ENCODE measurements at places on chromosomes 4 and X.

DNA sequence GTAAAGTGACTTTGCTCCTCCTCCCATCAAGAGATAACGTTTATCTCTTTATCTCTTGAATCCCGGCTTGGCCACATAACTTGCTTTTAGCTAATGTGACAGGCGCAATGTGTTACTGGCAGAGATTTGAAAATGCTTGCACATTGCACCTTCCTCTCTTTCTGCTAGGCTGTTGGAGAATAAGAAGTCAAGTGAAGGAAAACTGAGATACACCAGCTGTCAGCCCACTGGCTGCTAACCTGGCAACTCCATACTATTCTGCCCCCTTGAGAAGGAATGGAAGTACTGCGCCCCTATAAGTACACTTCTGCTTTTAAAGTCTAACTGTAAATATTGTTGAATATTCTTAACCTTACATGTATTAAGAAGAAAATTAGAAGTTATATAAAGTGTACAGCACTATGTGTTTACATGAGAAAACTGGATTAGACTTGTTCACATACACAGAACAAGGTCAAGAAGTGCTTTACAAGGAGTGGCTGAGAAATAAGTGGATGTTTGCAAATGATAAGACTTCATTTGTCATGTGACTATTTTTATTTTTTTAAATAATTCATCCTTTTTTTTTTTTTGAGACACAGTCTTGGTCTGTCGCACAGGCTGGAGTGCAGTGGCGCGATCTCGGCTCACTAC, 424.5 kb upstream of the CTSO start:
- no peak for DNase-seq

DNA sequence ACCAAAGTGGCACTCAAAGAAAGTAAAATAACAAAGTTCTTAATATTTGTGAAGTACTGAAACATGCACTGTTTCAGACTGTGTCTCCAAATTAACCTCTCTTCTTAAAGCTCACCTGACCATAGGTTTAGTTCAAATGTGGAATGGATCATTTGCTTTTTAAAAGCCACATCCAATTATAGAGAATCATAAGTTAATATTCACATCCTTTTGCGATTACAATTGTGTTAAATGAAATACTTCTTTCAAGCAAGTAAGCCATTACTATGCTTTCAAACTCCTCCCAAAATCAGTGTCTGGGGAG, 95.3 kb upstream of the PTPN13 start:
- DNase-seq = no peak

DNA sequence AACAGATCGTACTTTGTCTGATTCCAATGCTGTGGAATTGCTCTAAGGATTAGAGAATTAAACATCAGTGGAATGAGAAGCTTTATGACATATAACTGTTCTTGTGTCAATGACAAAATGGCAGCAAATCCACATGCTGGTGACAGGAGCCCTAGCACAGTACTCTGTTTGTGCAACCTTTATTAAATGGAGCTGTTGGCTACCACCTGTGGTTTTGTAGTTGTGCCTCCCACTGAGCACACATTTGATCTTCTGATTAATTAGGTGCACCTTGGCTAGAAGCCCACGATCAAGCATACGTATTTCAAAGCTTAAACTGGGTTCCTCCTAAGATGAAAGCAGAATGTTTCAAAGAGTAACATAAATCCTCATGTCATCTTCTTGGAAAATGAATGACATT, 394.0 kb upstream of the IGFBP7 start:
- DNase-seq = no peak

- DNase-seq = no peak
Measured at GRCh38 chr4:40183615-40184411, 13.0 kb upstream of the RHOH start.

- no peak for DNase-seq
Measured at GRCh38 chr4:144592264-144592663, 53.7 kb upstream of the HHIP start.

DNA sequence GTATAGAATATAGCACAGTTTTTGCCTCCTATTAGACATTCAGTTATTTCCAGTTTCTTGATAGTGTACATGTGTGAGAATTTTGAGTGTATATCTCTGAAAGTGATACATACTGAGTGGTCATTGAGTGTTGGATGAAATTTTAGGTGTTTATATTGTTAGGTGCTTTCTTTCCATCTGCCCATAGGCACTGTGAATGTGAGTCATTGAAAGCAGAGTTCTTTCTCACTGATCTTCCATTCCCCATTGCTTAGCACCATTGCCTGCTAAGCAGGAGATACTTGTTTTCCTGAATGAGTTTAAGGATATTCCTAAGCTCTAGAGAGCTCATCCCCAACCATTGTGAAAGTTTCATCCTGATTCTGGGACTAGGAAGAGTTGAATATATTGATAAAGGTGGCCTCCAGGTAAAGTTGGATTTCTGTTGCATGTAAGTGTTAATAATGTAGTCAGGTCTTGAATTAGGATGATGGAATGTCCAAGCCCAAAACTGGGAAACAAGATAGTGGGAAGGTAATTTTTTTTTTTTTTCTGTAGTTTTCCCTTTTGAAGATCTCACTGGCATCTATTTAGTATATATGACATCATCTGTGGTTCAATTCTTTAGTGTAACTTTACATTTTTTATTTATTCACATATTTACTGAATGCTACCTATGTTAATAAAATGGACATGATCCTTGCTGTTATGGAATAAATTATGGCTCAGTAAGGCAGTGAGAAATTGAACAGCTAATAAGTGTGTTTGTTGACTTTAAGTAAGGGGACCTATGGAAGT, 22.1 kb downstream of the UBE2K start:
- DNase-seq = no peak

DNA sequence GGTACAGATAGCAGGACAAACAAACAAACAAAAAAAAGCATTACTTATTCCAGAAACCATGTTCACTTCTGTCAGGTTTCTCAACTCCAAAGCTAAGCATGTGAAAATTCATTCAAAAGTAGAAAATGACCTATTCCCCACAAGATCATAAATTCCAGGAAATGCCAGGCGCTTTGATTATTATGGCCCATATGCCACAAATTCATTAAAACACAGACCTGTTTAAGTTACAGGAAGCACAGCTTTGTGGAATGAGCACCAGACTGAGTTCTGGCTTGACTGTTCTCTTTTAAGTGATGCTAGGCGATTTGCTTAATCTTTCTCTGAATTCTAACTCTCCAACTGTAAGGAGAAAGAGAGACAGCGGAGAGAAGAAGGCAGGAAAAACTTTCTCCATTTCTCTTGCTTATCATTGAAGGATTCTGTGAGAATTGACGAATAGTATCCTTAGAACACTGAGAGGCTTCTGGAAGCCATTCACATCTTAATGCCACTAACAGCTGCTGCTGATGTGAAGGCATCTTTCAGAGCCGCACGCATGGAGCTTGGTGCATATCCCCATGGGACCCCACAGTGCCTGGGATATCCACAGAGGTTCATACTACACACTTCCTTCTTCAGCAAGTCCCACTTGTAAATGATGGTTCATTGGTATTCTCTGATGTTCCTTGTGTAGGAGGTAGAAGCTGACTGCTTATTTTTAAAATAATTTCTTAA, 138.0 kb downstream of the ZNF674 start:
- no peak for DNase-seq

GRCh38 chr4:44583393-44583792, 68.0 kb downstream of the YIPF7 start:
- no peak for DNase-seq

DNA sequence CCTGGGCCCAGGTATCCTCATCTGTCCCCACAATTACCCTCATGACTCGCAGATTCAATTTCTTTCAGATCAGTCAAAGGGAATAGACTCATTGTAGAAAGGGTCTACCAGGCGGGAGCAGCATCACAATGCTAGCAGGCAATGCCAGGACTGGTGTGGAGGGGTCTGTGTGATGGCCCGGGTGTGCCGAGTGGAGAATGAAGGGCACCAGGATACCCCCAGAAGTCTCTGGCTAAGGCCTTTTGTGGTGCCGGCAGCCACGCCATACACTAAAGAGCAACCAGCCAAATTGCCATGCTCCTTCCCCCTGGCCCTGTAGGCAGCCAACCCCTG, 37.9 kb upstream of the RASL11B start:
- no peak for DNase-seq

DNA sequence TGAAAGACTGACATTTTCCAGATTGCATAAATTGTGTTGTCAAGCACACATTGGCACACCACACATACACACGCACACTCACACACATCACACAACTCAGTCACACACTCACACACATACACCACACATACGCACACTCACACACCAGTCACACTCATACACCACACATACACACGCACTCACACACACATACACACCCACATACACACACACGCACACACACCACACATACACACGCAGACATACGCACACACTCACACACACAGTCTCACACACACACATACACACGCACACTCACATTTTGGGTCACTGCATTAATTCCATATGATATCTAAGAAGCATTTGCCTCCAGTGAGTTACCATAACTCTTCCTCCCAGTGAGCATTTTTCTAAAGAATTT, 578.3 kb upstream of the FRG1 start:
- DNase-seq = no peak

DNA sequence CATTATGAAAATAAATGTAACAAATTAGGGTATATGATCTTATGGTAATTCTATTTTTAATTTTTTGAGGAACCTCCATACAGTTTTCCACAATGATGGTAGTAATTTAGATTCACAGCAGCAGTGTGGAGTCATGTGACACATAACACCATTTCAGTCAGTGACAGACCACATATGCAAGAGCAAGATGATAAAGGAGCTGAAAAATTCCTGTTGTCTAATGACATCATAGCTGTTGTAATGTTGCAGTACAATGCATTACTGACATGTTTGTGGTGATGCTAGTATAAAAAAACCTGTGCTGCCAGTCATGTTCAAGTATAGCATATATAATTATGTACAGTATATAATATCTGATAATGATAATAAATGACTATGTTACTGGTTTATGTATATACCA, 28.5 kb downstream of the EMCN start:
- no peak for DNase-seq
